Activated T-cell treated with anti-CD3 and anti-CD28 coated beads, Interleukin-2, amount 50 U/mL, for 48 hours (primary cell): ENCODE measurements at places on chromosomes 6 and 20.

GRCh38 chr6:77373955-77374354, 89.3 kb downstream of the HTR1B start:
- no peak for DNase-seq

GRCh38 chr6:2196079-2196679, 49.2 kb downstream of the GMDS start:
- no peak for DNase-seq

GRCh38 chr20:61433816-61434215, 181.8 kb downstream of the CDH4 start:
- DNase-seq, result no peak

- DNase-seq, result no peak
Measured at GRCh38 chr6:151822252-151823111, 15.0 kb downstream of the ESR1 start.

DNA sequence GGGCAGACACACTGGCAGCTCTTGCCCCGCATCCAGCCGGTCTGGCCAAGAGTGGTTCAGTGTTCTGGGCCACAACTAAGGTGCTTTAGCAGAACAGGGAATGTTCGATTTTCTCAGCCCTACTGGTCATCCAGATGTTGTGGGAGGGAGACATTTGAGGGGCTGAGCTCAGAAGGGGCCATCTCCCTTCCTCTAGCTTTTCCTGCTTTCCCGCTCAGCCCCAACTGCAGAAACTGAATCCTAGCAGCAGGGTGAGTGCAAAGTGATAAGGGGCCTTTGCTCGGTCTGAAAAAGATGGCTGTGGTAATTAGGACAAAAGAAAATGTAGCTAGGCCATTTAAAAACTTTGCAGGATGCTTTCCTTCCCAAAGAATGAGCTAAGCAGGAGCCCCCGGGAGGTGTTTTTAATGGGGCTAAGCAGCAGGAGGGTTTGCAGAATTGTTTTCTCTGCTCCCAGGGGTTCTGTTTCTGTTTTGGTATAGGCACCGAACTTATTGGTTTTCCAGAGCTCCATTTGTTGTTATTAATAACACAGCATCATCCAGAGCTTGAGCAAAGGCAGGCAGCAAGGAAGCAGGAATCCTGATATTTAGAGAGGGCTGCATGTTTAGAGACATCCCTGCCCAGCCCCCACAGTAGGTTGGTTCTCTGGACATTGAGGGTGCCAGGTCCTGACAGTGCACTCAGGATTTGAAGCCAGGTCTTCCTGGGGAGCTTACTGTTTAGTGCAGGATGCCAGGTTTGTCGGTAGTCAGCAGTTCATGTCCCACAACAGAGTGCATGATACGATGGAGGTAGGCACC, 210.9 kb downstream of the SLC24A3 start:
- DNase-seq, result no peak

- DNase-seq, result no peak
Measured at GRCh38 chr6:159959976-159960384, 8.9 kb upstream of the IGF2R start.

DNA sequence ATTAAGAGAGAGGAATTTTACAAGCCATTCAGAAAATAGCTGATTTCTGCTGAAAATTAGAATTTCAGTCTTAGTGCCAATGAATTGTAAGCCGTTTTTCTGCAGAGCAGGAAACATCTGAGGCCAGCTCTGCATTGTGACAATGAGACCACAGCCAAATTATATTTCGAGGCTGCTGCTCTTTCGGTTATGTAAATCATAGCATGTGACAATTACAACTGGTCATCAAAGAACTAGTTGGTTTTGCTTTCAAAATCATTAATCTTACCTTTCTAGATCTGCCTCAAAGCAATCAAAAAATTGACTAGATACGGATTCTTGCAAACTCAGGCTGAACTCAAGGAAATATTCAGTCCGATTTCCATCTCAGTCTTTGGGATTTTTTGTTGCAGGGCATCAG, 33.4 kb upstream of the INSM1 start:
- DNase-seq, result no peak

- DNase-seq, result no peak
Measured at GRCh38 chr20:3586093-3586492, 77.1 kb downstream of the GFRA4 start.

- DNase-seq, result no peak
Measured at GRCh38 chr6:124964764-124965105, 2.5 kb downstream of the RNF217 start.

DNA sequence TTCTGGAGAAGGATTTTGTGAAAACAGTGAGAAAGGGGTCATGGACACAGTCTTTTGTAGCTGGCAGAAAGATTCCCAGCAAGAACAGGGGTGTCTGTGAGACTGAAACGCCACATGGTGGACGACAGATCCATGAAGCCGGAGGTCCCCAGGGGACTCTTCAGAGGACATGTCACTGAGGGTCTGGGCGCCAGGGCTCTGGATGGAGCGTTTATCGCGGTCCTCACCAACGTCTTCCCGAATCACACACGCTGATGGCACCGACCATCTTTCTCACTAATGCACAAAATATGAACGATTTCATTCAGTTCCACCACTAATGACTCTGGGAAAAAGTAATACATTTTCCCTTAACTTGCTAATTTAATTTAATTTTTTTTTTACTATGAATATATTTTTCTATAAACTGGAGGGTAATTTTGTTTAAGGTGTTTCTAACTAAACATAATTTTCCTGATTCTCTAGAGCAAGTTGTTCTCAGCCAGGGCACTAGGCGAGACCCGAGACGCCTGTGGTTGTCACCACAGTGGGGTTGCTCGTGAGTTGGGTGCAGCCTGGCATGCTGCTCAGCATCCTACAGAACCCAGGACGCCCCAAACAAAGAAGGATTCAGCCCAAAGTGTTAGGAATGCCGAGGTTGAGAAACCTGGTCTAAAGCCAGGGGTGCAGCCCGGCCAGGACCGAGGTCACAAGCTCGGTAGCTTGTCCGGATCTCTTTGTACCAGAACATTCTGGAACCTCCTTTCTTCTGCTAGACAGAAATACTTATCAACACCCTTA, 306.2 kb downstream of the TAF4 start:
- DNase-seq, result no peak

GRCh38 chr6:109183109-109183650, 87.9 kb downstream of the CEP57L1 start:
- no peak for DNase-seq

- DNase-seq, result peak; percentile 84
Measured at GRCh38 chr20:33685328-33686099, 671 bp downstream of the E2F1 start.
